ENCODE measurements at places on chromosomes 5 and 9.

GRCh38 chr5:16807547-16807864 is 128.6 kb downstream of the MYO10 start:
- DNase-seq: no peak

DNA sequence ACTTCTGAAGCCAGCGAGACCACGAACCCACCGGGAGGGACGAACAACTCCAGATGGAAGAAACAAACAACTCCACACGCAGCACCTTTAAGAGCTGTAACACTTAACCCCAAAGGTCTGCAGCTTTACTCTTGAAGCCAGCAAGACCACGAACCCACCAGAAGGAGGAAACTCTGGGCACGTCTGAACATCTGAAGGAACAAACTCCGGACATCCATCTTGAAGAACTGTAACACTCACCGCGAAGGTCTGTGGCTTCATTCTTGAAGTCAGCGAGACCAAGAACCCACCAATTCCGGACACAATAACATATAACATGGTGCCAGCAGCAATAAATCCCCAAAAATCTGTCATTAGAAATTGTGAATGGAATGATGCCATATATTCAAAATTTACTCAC is 180.9 kb downstream of the TLE1 start:
- DNase-seq: no peak

DNA sequence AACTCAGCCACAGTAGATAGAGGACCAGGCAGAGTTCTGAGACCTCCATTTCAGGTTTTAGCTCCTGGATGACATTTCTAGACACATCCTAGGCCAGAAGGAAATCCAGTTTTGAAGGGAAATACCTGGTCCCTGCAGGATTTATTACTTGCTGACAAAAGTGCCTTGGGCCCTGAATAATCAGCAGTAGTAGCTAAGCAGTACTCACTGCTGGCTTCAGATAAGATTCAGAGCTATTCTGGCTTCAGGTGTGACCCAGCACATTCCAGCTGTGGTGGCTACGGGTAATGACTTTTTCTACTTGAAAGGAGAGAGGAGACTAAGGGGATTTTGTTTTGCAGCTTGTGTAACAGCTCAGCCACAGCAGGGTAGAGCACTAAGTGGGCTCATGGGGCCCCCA is 34.0 kb downstream of the NDUFAF2 start:
- DNase-seq: no peak

- peak; percentile 41 for DNase-seq
Measured at GRCh38 chr5:67215519-67216471, 19.2 kb upstream of the CD180 start.

GRCh38 chr9:22449719-22450118 is 3.1 kb downstream of the DMRTA1 start:
- no peak for DNase-seq

- DNase-seq: no peak
Measured at GRCh38 chr9:122307925-122308324, 43.2 kb downstream of the MRRF start.

DNA sequence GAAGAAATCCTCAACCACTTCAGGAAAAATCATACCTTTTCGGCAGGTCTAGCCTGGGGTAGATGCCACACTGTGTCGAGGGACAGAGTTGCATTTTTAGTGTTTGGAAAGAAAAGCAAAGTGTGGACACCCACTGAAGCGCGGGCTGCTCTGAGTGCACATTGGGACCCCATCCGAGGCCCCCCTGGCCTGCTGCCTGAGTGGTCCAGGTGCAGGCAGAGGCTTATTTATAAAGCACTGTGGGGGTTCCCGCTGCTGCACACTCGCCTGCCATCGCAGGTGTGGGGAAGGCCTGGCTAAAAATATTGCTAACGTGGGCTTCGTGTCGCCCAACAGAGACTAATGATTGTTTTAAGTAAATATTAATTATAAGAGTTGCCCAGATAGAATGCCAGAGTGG is 119.4 kb downstream of the CRB2 start:
- DNase-seq: no peak

- no peak for DNase-seq
Measured at GRCh38 chr5:110623874-110624273, 102.6 kb downstream of the TMEM232 start.

GRCh38 chr5:3593771-3594509 is 1.7 kb upstream of the IRX1 start:
- DNase-seq: no peak

GRCh38 chr9:131521822-131522221 is 9.2 kb downstream of the UCK1 start:
- no peak for DNase-seq

- no peak for DNase-seq
Measured at GRCh38 chr5:159909126-159909525, 7.2 kb upstream of the ADRA1B start.

GRCh38 chr9:95182854-95183563 is 134.5 kb downstream of the FANCC start:
- no peak for DNase-seq

DNA sequence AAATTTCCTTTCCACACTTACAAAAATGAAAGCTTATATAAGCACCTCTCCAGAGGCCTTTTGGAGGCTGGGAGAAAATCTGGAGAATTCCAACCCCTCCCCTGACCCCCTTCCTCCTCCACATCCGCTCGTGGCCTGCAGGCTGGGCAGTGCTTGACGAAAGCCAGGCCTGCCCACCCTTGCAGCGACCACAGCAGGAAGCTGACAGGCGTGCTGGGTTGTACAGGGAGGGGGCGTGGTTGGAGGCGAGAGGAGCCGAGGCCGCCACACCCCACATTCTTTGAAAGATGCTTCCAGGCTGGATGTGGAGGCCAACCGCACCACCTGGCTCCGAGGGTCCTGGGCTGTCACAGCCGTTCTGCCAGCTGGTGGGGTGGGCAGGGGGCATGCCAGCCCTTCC is 47.8 kb upstream of the IER5L start:
- DNase-seq: no peak

DNA sequence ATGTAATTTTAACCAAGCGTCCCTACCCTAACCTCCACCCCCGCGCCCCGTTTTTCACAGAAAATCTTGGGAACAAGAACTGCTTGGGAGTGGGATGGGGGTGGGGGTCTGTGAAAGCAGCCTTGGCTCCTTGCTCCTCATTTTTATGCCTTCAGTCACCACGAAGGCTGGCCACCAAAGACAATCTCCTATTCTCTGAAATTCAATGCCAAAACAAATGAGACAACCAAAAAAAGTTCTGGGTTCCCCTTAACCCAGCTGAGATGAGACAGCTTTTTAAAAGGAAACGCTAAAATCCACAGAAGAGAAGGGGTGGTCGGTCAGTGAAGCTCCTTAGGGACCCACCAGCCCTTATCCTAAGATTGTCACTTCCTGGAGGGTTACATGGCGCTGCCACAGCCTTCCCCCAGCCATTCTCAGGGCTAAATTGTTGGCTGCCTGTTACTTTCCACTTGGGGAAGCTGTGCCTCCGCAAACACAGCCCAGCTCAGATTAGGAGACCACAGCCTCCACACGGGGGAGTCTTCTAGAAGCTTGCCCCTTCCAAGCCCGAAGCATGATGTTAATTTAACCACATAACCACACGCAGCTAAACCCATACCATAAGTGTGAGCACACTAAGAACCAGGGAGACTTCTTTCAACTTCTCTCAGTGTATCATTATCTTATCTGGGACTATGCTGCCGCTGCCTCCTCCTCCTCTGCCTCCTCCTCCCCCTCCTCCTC is 136.3 kb downstream of the FOXD1 start:
- no peak for DNase-seq

GRCh38 chr5:138468133-138468965 is 3.1 kb downstream of the EGR1 start:
- no peak for DNase-seq

- DNase-seq: no peak
Measured at GRCh38 chr5:44807269-44807668, 1.5 kb upstream of the MRPS30 start.

- DNase-seq: no peak
Measured at GRCh38 chr9:4180907-4181605, 118.8 kb downstream of the GLIS3 start.

GRCh38 chr5:125668884-125669283 is 754.3 kb upstream of the GRAMD2B start:
- DNase-seq: no peak

- DNase-seq: no peak
Measured at GRCh38 chr9:125538092-125538473, 168.9 kb downstream of the MAPKAP1 start.

GRCh38 chr5:30768056-30768690 is 425.3 kb upstream of the CDH6 start:
- no peak for DNase-seq

GRCh38 chr9:70283848-70284247 is 25.1 kb downstream of the SMC5 start:
- DNase-seq: no peak

DNA sequence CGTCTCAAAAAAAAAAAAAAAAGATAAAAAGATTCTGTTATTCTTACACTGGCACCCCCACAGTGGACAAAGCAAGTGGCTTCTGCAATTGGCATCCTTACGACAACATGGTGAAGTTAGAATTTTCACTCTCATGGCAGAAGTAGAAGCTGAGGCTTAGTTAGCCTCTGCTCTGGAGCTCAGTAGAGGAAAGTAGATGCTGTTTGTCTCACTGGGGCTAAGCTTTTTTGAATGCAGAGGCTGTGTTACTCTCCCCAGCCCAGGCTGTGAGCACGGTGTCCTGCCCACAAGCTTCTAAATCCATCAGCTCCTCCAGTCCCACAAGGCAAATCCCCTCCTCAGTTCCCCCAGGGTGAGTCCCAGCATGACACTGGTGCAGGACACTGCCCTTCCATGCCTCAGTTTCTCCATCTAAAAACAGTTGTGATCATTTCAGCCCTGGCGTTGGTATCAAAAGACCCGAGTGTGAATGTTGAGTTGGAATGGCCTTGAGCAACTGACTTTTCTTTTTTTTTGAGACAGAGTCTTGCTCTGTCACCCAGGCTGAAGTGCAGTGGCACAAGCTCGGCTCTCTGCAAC is 22.6 kb upstream of the PHF19 start:
- no peak for DNase-seq

GRCh38 chr5:86909418-86910295 is 291.9 kb downstream of the COX7C start:
- no peak for DNase-seq

- no peak for DNase-seq
Measured at GRCh38 chr5:52543594-52543993, 244.1 kb upstream of the ITGA1 start.

DNA sequence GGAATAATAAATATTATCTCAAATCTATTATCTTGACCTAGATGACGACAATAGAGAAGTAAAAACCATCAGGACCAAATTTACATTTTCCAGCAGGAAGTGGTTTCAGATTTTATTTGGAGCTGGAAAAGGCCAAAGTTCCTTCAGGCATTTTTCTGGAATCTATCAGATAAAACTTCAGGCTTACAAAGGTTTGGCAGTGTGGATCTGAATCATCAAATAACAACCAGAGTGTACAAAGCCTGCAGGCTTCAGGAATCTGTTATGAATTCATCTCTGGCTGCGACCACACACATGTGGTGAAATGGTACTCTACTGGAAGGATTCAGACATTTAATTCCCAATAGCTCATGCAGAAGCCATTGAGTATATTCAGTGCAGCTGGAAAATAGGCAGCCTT is 726.4 kb upstream of the GRAMD2B start:
- DNase-seq: no peak

DNA sequence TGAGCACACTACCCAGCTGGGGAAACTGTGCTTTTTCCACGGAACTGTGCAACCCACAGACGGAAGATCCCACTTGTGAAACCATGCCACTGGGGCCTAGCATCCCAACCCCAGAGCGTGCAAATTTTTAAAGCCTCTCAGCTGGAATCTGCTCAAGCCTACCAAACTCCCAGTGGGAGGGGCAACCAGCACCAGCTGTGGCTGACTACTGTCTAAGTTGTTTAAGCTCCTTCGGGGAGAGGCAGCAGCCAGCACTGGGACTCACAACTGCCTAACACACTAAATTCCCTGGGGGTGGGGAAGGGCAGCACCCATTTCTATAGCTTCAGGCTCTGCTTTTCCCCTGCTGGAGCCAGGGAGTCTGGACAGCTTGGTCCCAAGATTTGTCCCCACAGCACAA is 287.6 kb upstream of the MSX2 start:
- no peak for DNase-seq

- DNase-seq: no peak
Measured at GRCh38 chr9:78238046-78239038, 2.5 kb downstream of the CEP78 start.

DNA sequence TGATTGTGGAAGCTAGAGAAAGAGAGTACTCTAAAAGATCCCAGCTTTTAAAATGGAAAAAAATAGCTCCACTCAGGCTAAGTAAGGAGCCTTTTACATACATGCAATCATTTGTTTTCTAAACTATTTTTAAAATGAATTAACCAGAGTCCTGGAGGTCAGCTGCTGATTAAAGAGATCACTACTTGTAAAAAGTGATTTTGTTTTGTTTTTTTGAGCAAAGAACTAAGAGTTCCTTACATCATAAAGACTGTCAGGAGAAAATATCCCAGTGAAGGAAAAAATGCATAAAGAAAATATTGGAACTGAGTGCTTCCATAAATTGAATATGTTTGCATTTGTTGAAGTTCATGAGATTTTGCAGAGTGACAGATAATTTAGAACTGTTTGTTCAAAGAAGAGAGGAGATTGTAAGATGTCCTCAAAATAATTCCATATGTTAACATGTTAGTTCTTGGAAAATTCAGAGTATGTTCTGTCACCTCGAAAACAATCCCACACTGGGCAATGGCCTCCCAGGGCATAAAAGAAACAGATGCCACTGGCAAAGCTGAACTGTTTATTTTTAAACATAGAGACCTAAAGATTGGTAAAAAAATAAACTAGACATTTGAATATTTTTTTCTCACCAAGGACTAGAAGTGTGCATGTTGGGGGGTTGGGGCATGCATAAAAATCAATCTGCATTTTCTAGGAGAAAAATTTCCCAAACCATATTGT is 264.7 kb downstream of the NPR3 start:
- no peak for DNase-seq

- no peak for DNase-seq
Measured at GRCh38 chr5:39340506-39340905, 23.8 kb downstream of the C9 start.

DNA sequence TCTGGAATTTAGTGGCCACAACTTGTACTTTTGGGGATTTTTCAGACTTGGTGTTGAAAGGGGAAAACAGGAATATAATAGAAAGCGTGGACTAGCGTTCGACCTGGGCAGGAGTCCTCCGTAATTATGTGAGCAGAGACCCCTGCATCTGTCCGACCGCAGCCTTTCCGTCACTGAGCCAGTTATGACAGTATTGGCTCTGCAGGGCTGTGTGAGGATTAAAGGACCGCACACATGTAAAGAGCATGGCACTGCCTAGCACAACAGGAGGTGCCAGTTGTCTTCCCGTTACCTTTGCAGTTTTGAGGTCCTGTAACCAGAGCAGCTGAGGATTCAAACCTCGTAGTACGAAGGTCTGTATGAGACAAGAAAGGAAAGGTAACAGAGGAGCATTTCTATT is 1.2 kb downstream of the B4GALT7 start:
- no peak for DNase-seq

DNA sequence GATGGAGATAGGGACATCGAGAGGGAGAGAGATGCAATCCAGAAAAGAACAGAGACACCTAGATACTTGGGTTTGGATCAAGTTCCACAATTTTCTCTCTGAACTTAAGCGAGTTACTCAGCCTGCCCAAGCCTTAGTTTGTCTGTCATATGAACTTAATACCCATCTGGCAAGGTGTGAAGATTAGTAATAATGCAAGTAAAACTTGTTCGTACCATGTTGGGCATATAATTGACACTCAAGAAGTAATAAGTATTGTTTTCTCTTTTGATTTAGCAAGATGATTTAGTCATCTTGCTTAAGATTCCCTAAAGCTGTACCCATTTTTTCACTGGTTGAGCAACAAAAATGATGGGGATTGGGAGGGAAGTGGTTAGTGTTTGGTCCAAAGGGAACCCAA is 7.5 kb downstream of the RABGAP1 start:
- DNase-seq: no peak

- DNase-seq: no peak
Measured at GRCh38 chr5:33827018-33827707, 64.6 kb downstream of the ADAMTS12 start.

Data from stimulated activated CD4-positive, alpha-beta T cell treated with anti-CD3 and anti-CD28 coated beads, TNF-alpha, amount 100 ng/mL, for 4 hours (primary cell).